ENCODE measurements at places on chromosomes 4 and X. TPM values are rescaled to one million over a fixed set of nuclear protein-coding genes. Genes with fewer than 3 reads are reported as not detected.

AMOT gene
- 1.6 TPM for total RNA-seq

TCEAL2 gene
- not detected for total RNA-seq

DMRTC1 gene
- total RNA-seq = not detected

ARL13A gene
- total RNA-seq = not detected

HPGD gene
- 5.5 TPM for total RNA-seq

ARHGAP36 gene
- not detected for total RNA-seq

GYPA gene
- total RNA-seq = not detected

FRAS1 gene
- total RNA-seq = 28.3 TPM

CD38 gene
- not detected for total RNA-seq

CEP44 gene
- 14.3 TPM for total RNA-seq

DDX60 gene
- 5.1 TPM for total RNA-seq

AREG gene
- total RNA-seq = 4.7 TPM

CT83 gene
- total RNA-seq = not detected

SCD5 gene
- total RNA-seq = 7.6 TPM

BTK gene
- not detected for total RNA-seq

ALAS2 gene
- not detected for total RNA-seq

ASB12 gene
- not detected for total RNA-seq

UGT2A3 gene
- not detected for total RNA-seq

MSANTD1 gene
- total RNA-seq = 0.37 TPM

PITX2 gene
- 0.59 TPM for total RNA-seq

KLHL13 gene
- 2.9 TPM for total RNA-seq

CCDC110 gene
- total RNA-seq = 0.20 TPM

MAGEA12 gene
- not detected for total RNA-seq

OTUD6A gene
- total RNA-seq = not detected

GNRHR gene
- not detected for total RNA-seq

EGF gene
- 0.73 TPM for total RNA-seq

PNMA6F gene
- not detected for total RNA-seq

PCYT1B gene
- under 0.01 TPM for total RNA-seq

NPNT gene
- total RNA-seq = not detected

NDNF gene
- total RNA-seq = 0.73 TPM

IL1RAPL2 gene
- total RNA-seq = 0.20 TPM

CENPC gene
- 12.9 TPM for total RNA-seq
